ENCODE measurements at places on chromosomes 2 and 18.

DNA sequence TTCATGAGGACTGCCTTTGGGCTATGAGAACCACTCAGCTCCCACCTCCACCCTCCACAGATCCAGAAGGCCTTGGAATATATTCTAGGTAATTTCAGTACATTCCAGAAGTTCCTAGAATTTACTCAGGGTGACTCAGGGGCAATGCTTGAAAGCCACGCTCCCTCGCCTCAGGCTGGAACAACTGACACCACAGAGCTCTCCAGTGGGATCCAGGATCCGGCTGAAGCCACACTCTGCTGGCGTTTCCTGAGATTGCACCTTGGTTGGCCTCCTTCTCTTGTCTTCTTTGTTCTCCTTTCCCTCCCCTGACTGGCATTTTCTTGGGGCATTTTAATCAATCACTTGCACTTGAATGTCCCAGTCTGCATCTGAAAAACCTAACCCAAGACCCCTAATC lies 92.6 kb upstream of the KCNE4 start:
- no peak for DNase-seq

DNA sequence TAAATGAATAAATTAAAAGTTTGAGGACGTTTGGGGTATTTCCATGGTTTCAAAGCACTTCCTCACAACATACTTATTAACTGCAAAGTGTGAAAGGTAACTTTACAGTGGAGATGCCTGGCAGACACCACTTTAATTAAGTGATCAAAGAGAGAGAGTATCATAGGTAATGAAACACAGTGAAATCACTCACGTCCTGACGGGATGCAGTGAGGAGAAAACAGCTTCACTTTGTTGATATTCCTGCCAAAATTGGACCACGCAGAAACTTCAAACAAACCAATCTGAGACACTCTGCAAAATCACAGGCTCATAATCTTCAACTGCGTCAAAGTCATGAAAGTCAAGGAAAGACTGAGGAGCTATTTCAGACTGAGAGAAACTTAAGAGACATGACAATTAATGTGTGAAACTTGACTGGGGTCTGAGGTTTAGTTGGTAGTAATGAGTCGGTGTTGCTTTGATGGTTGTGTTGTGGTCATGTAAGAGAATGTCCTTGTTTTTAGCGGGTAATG lies 66.0 kb upstream of the ITGB6 start:
- DNase-seq, result no peak

DNA sequence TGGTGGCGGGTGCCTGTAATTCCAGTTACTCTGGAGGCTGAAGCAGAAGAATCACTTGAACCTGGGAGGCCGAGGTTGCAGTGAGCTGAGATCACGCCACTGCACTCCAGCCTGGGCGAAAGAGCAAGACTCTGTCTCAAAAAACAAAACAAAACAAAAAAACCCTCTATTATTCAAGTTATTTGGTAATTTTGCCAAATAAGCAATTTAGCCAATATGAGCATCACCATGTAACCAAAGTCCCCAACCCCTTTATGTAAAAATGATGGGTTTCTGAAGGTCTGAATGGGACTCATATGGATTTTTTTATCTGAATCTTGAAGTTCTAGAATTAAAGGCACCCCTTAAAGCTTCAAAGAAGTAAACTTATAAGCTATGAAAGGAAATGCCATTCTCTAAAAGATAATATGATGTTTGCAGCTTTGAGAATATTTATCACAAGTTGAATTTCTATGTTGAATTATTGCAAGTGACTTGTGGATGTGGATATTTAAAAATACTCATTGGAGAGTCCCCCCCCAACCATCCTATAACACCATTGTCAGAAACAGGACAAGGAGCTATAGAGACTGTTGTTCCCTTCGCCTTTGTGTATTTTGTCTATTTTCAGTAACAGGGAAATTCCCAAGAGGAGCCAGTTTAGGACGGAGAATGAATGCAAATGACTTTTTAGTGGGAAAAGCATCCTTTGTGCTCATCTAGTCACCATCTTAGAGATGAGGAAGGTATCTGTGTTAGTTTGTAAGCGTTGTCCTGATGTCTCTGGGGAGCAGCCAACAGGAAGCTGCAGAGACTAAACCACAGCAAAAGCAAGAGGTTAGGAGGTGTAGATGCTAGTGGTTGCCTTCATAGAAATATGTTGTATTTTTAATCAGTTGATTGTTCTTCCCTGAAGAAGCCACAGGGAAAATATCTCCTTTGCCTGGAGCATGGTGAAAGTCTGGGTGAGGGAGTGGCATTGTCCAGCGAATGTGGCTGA lies 68.3 kb downstream of the TET3 start:
- DNase-seq, result no peak

- no peak for DNase-seq
Observed at GRCh38 chr2:120842456-120843439, 107.1 kb downstream of the GLI2 start.

DNA sequence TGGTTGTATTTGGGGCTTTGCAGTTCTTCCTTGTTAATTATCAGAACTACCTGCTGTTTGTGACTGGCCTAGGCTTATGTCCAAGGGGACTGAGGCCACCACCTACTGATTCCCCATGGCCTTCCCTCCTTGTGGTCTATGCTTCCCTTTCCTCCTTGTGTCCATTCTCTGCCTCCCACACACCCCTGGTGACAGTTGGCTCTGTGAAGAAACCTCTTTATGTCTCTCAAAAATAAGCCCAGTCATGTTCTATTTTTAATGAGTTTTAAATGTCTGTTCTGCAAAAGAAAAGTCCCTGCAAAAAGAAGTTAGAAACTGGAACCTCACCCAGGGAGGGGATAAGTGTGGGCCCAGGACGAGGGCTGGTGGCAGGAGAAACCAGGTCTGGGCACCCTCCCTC lies 105.0 kb downstream of the SMC6 start:
- no peak for DNase-seq

- no peak for DNase-seq
Observed at GRCh38 chr2:159176555-159176954, 109.9 kb downstream of the WDSUB1 start.

DNA sequence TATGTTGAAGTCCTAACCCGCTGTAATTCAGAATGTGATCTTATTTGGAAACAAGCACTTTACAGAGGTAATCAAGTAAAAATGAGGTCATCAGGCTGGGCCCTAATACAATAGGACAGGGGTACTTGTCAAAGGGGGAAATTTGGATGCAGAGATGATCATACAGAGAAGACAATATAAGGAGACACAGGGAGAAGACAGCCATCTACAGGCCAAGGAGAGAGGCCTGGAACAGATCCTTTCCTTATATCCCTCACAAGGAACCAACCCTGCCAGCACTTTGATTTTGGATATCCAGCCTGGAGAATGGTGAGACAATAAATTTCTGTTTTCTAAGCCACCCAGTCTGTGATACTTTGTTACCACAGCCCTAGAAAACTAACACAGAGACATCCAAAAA lies 104.3 kb downstream of the METTL4 start:
- DNase-seq, result no peak

DNA sequence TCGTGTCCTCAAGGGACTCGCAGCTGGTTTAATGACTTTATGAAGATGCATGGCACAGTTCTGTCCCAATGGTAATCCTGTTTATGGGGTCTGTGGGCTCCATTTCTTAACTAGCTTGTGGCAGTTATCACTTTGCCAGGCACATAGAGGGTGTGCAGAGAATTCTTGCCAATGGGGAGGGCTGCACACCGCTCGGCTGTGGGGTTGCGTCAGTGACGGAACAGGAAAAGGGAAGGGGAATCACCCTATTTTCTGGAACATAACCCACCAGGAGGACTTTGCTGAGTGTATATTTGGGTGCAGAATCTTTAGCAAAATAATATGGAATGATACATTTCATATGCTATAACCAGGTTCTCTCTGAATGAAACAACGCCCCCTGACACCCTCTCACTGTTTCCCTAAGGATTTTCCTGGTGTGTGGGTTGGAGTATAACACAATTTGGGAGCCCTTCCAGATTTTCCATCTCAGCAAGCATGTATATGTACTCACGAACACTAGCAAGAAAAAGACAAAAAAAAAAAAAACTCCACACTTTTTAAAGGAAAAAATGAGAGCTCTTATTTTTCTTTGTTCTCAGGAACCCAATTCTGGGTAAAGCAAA lies 43.9 kb upstream of the TRIB2 start:
- DNase-seq, result no peak

GRCh38 chr2:73812635-73813034 lies 16.1 kb upstream of the STAMBP start:
- no peak for DNase-seq

DNA sequence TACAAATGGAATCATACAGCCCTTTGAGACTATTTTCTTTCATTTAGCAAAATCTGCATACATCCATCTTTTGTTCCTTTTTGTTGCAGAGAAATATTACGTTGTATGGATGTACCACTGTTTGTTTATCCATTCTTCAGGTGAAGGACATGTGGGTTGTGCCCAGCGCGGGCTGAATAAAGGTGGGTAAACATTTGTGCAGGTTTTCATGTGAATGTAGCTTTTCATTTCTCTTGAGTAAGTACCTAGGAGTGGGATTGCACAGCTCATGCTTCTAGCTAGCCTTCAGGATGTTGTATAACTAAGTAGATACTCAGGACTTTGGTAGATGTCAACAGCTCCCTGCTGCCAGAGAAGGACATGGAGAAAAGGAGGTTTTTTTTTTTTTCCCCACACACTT lies 50.6 kb upstream of the SPRED2 start:
- no peak for DNase-seq

GRCh38 chr18:35577045-35577848 lies 4.3 kb upstream of the GALNT1 start:
- DNase-seq, result no peak

DNA sequence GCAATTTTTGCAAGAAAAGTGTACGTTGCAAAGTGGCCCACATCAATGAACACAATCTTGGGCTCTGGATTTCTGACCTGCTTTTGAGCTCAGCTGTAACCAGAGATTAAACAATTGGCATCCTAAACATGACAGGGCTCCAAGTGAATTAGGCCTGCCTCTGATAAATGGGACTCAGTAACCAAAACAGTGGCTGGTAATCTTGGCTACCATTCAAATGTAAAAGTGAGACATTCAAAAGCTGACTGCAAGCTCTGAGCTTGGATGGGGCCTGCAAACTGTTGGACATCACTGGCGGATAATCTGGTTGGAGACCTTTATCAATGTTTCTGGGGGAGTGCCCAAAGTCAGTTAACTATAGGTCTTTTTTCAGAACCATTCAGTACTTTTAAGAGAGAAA lies 160.7 kb downstream of the RAB3GAP1 start:
- DNase-seq, result no peak

DNA sequence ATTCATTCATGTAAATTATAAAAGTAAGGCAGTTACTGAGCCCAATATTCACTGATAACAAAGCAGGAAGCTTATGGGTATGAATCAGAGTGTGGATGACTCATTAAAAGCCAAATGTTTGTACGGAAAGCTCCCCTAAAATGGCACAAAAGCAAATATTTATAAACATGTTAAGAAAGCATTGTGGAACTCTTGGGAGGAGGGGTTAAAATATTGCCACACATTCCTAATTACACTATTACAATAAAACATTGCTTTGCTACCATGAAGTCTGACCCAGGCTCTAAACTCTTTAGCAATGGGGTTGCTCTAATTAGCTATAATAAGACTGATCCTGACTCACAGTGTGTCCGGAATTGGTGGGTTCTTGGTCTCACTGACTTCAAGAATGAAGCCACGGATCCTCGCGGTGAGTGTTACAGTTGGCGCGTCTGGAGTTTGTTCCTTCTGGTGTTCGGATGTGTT lies 110.9 kb downstream of the NAB1 start:
- no peak for DNase-seq

GRCh38 chr18:52992041-52992440 lies 652.0 kb downstream of the DCC start:
- no peak for DNase-seq

Measured in effector CD4-positive, alpha-beta T cell (primary cell).